ENCODE measurements at places on chromosomes 11 and 22.
A peak's percentile ranks its signal among the peaks of the same experiment; 100 is the strongest.

GRCh38 chr11:65718964-65719492 is 1.6 kb downstream of the RNASEH2C start:
- DNase-seq, result no peak

GRCh38 chr11:2409611-2410468 is 9.3 kb downstream of the TSSC4 start:
- DNase-seq, result no peak

DNA sequence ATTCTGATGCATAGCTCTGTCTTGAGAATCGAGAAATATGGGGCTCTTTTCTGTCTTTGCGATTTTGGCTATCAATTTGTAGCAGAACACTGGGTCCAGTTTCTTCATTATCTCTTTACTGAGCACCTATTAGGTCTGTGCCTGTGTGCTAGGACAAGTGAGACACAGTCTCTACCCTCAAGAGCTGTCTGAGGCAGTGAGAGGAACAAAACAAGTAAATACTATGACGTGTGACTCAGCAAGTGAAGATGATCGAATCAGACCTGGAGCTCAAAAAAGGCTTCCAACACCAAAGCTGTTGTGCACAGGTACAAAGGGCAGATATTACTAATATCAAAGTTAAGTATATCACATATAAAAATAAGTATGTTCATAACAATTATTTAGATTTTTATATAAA is 52.4 kb downstream of the LGR4 start:
- DNase-seq, result no peak

- no peak for DNase-seq
These were observed 95.7 kb upstream of the DRD2 start for GRCh38 chr11:113570906-113571305.

DNA sequence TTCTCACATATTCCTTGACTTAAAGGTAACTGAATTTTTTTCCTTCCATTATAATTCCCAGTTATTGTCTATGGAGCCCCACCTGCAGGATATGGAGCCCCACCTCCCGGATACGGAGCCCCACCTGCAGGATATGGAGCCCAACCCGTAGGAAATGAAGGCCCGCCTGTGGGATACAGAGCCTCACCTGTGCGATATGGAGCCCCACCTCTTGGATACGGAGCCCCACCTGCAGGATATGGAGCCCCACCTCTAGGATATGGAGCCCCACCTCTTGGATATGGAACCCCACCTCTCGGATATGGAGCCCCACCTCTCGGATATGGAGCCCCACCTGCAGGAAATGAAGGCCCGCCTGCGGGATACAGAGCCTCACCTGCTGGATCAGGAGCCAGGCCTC is 28.1 kb downstream of the WBP2NL start:
- no peak for DNase-seq

DNA sequence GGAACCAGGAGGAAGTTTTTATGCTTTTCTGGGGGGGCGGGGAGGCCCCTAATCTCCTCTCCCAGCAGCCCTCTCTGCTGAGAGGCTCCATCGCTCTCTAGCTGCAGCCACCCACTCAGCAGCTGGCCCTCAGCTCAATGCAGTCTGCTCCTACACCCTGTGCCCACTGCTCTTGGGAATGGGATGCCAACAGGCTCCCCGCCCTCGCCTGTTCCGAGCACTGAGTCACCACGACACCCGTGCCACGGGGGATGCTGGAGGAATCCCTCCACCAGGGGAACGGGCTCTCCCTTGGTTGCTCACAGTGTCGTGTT is 23.5 kb upstream of the SUSD2 start:
- no peak for DNase-seq

GRCh38 chr11:126969865-126970479 is 30.6 kb downstream of the KIRREL3 start:
- no peak for DNase-seq

DNA sequence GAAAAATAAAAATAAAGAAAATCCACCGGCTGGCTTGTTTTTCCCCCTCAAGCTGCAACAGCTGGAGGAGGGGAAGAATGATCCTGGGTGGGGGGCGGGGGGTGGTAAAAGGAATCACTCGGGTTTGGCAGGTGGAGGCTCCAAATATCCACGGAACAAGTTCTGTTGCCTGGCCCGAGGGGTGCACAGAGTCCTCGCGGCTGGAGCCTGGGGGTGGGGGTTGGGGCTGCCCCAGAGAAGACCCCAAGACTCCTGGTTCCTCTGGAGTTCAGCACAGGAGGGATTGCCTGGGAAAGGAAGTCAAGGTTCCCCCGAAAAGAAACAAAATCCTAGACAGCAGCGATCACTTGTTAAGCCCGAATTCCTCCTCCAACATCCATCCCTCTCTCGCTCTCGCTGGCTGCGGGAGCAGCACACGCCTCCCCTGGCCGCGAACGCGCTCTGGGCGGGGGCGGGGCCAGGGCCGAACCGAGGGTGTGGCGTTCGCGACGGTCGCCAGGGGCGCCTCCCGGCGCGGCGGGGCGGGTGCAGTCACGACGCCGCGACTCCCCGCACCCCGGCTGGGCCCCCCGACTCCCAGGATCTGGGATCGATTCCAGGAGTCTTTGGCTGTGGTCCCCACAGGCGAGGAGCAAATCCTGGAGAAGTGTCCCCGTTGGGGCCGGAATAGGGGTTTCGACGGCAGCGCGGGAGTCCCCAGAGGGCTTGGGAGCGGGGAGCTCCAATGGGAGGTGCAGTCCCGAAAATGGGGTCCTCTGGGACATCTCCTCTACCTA is at the start of gene KCNA4:
Gene KCNA4, minus strand, starts transcription at position 443 of the 776 bp plus-strand sequence. CDS start 4,352 bp downstream, outside the sequence.
- peak; percentile 56 for DNase-seq

- DNase-seq, result no peak
These were observed 47.0 kb downstream of the CARD18 start for GRCh38 chr11:105092256-105093239.

DNA sequence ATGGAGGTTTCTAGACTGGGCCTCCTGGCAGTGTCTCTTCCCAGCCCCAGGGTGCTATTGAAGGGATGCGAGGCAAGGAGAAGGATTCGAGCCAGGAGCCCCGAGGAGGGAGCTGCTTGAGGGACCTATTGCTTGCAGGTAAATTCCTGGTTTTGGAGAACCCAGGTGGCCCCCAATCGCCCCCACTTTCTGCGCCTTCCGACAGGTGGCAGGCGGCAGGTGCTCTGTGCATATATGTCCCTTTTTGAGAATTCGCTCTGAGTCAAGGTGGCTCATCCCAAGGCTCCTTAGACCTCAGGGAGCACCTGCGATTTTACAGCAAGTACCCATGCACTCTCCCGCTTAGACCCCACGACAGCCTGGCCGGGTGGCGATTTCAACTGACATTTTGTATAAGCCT is 40.3 kb upstream of the SHISAL1 start:
- DNase-seq, result no peak

- DNase-seq, result peak; percentile 87
These were observed 93.9 kb downstream of the INSC start for GRCh38 chr11:15208378-15209222.

Measured in sciatic nerve (tissue), 2 donors.